ENCODE measurements at places on chromosomes 6 and 20.

DNA sequence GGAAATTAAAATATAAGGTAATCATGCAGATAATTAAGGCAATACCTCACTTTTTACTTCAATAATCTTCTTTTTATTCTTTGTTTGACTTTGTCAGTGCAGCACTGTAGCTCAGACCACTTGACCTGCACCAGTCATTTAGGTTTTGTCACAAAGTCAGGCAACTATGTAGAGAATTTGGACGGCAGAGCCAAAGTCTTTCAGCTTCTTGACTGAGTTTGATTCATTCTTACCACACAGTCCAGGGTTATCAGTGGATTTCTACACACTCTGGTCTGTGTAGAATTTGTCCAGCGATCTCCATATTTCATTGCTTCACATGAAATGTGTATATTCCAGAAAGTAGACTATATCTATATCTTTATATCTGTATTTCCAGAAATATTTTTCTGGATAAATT lies 107.3 kb downstream of the TFAP2B start:
- no peak for DNase-seq

DNA sequence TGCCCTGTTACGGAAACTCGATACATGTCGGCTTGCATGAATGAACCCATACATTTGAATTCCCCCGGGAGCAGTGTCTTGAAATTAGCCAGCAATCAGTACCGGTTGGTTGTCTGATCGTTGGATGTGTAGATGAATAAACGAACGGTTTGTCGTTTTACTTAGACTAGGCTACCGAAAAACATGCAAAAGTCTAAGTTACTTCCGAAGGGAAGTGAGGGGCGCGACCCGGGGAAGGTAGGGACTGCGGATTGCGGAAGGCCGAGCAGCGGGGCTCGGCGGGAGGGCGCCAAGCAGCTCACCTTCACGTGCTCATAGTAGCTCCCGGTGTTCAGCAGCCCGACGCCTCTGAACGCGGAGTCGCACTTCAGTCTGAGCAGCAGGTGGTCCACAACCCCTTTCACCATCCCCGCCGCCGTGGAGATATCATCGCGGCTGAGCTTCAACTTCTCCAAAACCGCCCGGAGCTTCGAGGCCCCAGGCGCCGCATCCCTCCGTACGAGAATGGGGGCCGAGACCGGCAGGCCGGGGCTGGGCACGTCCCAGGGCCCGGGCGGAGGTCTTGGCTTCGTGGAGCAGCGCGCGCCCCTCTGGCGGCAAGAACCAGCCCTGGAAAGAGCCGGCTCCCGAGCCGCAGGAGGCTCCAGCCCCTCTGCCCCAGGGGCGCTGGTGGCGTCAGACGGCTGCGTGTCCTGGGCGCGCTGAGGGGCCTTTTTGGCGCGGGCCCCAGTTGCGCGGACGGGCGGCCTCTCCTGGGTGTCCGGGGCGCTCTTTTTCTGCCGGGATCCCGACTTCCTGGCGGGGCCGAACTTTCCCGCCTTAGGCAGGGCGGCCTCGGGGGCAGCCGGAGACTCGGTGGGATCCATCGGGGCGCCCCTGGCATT lies 632 bp downstream of the CGAS start:
- DNase-seq, result peak; percentile 42

DNA sequence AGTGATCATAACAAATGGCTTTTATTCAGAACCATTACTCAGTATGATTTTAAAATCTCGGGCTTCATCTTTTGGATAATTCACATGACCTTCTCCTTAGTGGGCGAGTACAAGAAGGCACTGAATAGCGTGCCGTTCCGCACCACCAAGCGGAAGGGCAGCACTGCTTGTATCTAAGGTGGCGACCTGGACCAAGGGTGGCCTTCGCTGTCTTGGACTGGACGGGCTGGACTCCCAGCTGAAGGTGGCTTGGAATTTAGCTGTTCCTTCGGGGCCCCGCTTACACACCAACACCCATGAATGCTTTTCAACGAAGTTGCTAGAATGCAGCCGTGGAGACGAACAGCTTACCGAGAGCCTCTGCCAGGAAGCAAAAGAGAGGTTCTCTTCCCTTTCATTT lies 168.6 kb upstream of the AGPAT4 start:
- DNase-seq, result no peak

DNA sequence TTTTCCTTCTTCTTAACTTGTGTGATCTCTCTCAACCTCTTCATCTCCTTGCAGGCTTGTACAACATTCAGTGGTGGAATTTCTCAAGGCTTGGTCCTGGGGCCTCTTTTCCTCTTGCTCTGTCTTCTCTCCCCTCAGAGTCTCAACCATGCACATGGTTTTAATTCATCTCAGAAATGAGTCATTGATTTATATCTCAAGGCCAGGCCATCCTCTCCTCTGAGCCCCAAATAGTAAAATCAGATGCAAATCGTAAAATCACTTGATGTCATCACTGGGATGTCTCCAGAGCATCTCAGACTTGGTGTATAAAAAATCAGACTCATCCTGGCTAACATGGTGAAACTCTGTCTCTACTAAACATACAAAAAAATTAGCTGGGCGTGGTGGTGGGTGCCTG lies 85.0 kb downstream of the FNDC1 start:
- DNase-seq, result no peak

GRCh38 chr6:108660251-108660650 lies 99.5 kb downstream of the FOXO3 start:
- DNase-seq, result no peak

DNA sequence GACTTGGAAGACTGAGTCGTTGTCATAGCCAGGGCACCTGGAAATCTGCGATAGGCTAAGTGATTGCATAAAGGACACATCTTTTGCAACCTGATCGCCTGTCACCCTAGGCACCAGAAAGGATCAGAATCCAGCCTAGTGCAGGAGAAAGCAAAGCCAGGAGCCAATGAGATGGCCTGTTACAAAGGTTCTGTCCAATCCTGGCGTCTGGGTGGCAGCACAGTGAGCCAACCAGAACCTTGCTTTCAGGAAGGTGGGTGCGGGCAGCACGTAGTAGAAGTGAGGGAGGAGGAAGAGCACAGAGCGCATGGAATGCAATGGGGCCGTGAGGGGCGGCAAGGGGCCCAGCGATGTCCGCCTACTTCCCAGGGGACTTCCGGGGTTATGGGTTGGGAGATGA lies 120.4 kb upstream of the GGTLC1 start:
- no peak for DNase-seq

- peak; percentile 84 for DNase-seq
Observed at GRCh38 chr20:6651016-6651415, 116.5 kb upstream of the BMP2 start.

- DNase-seq, result no peak
Observed at GRCh38 chr6:96420294-96420693, 101.3 kb upstream of the UFL1 start.

Data from suppressor macrophage (primary cell).